ENCODE measurements at places on chromosomes 1 and 21.
A peak's percentile ranks its signal among the peaks of the same experiment; 100 is the strongest.

- DNase-seq = peak; percentile 14
These were observed 17.6 kb upstream of the PLA2G5 start for GRCh38 chr1:20052386-20052785.

- DNase-seq = no peak
These were observed 29.0 kb downstream of the SPEN start for GRCh38 chr1:15876357-15877055.

DNA sequence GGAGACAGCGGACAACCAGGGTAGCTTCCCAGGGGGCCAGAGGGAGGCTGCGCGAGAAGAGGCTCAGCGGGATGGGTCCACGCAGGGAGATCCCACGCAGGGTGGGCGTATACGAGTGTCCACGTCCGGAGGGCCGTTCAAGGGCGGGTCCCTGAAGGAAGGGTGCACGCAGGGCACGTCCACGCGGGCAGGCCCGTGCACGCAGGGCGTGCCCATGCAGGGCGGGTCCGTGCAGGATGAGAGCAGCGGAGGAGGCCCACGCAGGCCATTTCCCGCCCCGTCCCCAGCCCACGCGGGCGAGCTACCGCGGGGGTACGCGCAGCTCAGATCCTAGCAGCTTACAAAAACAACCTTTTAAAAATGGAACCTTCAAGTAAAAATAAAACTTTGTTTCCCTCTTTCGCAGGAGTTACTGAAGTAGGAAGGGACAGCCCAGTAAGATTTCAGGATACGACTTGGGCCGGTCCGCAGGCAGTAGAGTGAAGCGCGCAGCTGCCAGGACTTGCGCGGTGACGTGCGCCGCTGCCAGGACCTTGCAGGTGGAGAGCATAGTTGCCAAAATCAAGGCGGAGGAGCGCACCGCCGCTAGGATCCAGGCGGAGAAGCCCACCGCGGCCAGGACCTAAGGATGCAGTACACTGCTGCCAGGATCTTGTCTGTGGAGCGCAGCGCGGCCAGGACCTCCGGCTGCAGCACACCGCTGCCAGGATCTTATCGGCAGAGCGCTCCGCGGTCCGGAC lies 416 bp upstream of the RNF187 start:
- peak; percentile 92 for DNase-seq

GRCh38 chr1:51309291-51309690 lies 21.1 kb downstream of the TTC39A start:
- DNase-seq = no peak

- DNase-seq = peak; percentile 81
These were observed 1.2 kb downstream of the PABPC4 start for GRCh38 chr1:39575191-39576015.

- peak; percentile 20 for DNase-seq
These were observed 50.9 kb upstream of the NR5A2 start for GRCh38 chr1:199976496-199977144.

- peak; percentile 62 for DNase-seq
These were observed 44.1 kb downstream of the GPR3 start for GRCh38 chr1:27436204-27437159.

- DNase-seq = no peak
These were observed 2.0 kb downstream of the HES3 start for GRCh38 chr1:6245869-6246496.

DNA sequence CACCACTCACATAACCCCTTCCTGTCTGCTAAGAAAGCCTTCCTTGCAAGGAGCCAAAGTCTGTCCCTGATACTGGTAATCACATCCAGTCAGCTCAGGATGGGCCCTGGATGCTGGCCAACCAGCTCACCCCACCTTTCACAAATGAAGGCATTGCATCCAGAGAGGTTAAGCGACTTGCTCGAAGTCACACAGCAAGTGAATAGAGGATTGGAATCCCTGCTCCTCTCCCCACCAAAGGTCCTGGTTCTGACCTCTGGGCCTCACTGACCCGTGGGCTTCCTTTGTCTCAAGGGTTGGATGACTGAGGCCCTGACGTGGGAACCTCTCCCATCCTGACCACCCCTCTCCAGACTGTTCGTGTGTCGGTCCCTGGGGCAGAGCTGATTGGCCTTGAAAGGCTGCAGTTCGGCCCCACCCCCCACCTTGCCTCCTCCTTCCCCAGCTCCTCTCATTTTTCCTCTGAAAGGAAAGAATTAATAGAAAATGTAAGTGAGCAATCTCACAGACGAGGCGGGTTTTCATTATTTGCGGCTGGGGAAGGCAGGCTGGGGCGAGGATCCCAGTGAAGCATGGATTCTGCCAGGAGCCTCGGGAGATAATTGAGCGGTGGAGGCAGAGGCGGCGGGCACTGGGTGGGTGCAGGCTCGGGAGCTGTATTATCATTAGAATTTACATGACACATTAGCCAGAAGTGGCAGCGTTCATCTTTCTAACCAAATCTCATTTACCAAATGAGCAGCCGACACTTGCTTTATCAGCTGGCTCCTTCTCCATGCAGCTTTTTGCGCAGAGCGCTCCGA lies 101.5 kb upstream of the CSF3R start:
- no peak for DNase-seq

GRCh38 chr1:59739111-59739510 lies 75.6 kb upstream of the HOOK1 start:
- DNase-seq = no peak

- DNase-seq = no peak
These were observed 10.8 kb downstream of the MTARC1 start for GRCh38 chr1:220797553-220797952.

DNA sequence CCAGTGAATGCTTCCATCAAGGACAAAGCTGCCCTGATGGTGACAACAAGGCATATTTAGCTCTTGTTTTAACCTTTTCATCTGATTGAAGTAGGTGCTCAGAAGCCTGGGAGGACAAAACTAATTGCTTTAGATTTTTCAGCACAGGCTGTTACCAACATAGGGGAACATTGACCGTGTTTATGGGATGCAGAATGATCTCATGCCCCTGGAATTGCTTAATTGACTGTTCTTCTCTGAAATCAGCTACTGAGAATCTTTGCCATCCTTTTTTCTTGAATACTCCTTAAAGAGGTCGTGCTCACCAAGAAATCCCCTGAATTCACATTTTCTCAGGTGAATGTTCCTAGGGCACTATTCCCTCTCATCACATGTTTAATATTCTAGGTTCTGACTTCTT lies 95.9 kb upstream of the CCDC190 start:
- peak; percentile 52 for DNase-seq

GRCh38 chr1:44926311-44926781 lies 60.0 kb downstream of the EIF2B3 start:
- peak; percentile 16 for DNase-seq

GRCh38 chr1:20123722-20124455 lies 4.6 kb upstream of the PLA2G2D start:
- no peak for DNase-seq

DNA sequence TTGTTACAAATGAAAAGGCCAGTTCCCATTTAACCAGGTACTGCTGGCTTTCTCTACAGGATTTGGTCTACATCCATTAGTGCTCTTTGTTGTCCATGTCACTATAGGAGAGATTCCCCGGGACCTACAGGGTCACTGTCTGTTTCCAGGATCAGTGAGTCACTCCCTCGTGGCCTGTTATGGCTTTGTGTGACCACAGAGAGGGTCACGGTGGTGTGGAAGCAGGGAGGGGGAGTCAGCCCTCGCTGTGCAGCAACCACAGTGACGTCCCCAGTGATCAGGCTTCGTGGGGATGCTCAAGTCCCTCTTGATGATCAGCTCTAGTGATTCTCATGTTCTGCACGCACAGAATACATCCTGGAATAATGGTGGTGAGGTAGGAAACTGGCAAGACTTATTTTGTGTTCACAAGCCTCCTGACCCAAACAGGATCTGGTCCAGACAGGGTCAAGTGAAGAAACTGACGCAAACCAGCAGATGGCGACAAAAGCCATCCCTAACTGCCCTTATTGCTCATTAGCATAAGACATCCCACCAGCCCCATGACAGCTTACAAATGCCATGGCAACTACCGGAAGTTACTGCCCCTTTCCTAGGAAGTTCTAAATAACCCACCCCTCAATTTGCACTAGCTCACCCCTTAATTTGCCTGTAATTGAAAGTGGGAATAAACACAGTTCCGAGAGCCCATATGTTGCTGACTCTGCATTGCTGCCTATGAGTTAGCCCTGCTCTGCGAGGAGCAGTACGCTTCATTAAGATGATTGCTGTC lies 98.5 kb downstream of the DISC1 start:
- DNase-seq = peak; percentile 81

DNA sequence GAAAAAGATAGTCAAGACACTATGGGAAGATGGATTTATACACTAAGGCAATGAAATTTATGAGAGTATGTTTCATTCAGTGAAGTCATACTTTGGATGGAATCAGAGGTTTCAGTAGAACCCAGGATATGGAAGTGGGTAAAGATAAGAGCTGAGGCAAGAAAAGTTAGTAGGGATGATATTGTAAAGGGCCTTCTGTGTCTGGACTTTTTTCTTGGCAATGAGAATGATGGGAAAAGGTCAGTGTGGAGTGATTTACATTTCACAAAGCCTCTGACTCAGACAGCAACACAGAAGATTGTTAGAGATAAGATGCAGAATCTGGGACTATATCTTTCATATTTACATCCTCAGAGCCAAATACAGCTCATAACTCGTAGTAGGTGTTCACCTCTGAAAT lies 32.1 kb downstream of the SH3BGR start:
- DNase-seq = peak; percentile 16

Data from cardiac fibroblast (primary cell).